ENCODE measurements at places on chromosomes 1 and 21. TPM values are rescaled to one million over a fixed set of nuclear protein-coding genes. Genes with fewer than 3 reads are reported as not detected.

DNA sequence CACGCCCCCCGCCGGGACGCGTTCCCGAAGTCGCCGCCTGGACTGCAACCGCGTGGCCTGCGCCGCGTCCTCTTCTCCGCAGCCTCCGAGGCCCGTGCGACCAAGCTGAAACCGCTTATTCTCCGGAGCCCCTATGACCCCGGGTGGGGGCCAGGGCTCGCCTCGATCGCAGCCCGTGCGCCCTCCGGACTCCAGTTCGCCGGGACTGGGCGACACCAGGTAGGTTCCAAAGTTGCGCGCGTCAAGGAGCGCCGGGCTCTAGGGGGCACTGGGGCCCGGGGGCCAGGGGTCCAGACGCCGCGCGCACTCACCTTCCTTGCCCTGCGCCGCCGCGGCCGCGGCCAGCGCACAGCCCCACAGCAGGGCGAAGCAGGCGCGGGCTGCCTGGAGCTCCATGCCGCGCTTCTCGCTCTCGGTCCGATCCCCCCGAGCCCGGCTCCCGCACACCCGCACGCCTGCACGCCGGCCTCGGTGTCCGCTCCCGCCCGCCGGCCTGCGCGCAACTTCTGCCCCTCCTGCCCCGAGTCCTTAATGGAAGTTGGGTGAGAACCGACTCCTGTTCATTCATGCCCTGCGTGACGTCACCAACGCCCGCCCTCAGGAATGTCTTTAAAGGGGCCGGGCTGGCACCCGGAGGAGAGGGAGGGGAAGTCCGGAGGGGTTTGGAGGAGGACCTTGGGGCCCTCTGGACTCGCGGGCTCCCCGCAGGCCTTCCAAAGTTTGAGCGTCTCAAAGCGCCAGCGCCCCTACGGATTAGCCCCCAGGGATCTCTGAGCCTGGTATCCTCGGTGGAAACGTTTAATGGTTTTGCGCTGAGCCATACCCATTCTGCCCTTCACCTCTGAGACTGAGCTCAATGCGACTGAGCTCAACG lies at the start of gene EPHA2:
Gene EPHA2, minus strand, starts transcription at position 533 of the 874 bp plus-strand sequence. Its CDS starts 137 bp downstream, at position 396.
- no peaks in the 10 kb centered on the region for H3K27me3 ChIP-seq
- no peaks in the 10 kb centered on the region for H3K4me1 ChIP-seq
- peak within 1 kb of the TSS; percentile 67 for H3K4me3 ChIP-seq
- H3K27ac ChIP-seq, result peak within 1 kb of the TSS; percentile 12
- DNase-seq, result peak; percentile 94

DNA sequence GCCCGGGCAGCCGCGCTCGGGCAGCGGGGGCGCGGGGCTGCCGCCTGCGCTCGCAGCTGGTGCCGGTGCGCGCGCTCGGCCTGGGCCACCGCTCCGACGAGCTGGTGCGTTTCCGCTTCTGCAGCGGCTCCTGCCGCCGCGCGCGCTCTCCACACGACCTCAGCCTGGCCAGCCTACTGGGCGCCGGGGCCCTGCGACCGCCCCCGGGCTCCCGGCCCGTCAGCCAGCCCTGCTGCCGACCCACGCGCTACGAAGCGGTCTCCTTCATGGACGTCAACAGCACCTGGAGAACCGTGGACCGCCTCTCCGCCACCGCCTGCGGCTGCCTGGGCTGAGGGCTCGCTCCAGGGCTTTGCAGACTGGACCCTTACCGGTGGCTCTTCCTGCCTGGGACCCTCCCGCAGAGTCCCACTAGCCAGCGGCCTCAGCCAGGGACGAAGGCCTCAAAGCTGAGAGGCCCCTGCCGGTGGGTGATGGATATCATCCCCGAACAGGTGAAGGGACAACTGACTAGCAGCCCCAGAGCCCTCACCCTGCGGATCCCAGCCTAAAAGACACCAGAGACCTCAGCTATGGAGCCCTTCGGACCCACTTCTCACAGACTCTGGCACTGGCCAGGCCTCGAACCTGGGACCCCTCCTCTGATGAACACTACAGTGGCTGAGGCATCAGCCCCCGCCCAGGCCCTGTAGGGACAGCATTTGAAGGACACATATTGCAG lies 3.0 kb downstream of the ARTN start:
- no peaks in the 10 kb centered on the region for H3K4me1 ChIP-seq
- H3K4me3 ChIP-seq, result peak overlapping the region; percentile 28
- peak; percentile 57 for DNase-seq
- H3K27me3 ChIP-seq, result no peaks in the 10 kb centered on the region
- no peaks in the 10 kb centered on the region for H3K36me3 ChIP-seq

Gene PYCR2
- total RNA-seq, result 47.8 TPM

- H3K36me3 ChIP-seq, result no peaks in the 10 kb centered on the region
- no peak for DNase-seq
- no peak overlapping the region for H3K27ac ChIP-seq
- H3K27me3 ChIP-seq, result no peaks in the 10 kb centered on the region
- H3K4me3 ChIP-seq, result no peak overlapping the region
Observed at GRCh38 chr21:42163511-42163863, 55.5 kb upstream of the ABCG1 start.

- H3K4me3 ChIP-seq, result no peak overlapping the region
- H3K36me3 ChIP-seq, result peaks cover 21% of the 10 kb centered on the region
- no peaks in the 10 kb centered on the region for H3K27me3 ChIP-seq
- no peak for DNase-seq
Observed at GRCh38 chr1:203713125-203713524, 51.9 kb upstream of the LAX1 start.

DNA sequence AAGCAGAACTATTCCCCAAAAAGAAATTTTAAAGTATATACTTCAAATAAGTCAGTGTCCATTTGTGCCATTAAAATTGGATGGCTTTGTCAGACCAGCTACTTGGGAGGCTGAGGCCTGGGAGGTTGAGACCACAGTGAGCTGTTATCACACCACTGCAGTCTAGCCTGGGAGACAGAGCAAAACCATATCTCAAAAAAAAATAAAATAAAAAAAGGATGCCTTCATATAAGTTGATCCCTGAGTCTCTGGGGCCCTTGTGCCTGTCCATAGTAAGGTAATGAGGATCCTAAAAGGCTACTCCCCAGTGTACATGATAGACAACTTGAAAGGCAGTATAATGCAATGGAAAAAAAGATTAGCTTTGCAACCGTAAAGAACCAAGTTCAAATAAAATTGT lies 81.2 kb upstream of the BARHL2 start:
- no peaks in the 10 kb centered on the region for H3K4me1 ChIP-seq
- H3K4me3 ChIP-seq, result no peak overlapping the region
- H3K27ac ChIP-seq, result no peak overlapping the region
- no peaks in the 10 kb centered on the region for H3K36me3 ChIP-seq

GRCh38 chr1:88079036-88079435 lies 605.0 kb upstream of the PKN2 start:
- no peak for DNase-seq
- no peaks in the 10 kb centered on the region for H3K36me3 ChIP-seq
- H3K4me3 ChIP-seq, result no peak overlapping the region
- H3K27me3 ChIP-seq, result no peaks in the 10 kb centered on the region
- no peaks in the 10 kb centered on the region for H3K4me1 ChIP-seq

Gene LRRC7
- total RNA-seq, result 0.16 TPM

DNA sequence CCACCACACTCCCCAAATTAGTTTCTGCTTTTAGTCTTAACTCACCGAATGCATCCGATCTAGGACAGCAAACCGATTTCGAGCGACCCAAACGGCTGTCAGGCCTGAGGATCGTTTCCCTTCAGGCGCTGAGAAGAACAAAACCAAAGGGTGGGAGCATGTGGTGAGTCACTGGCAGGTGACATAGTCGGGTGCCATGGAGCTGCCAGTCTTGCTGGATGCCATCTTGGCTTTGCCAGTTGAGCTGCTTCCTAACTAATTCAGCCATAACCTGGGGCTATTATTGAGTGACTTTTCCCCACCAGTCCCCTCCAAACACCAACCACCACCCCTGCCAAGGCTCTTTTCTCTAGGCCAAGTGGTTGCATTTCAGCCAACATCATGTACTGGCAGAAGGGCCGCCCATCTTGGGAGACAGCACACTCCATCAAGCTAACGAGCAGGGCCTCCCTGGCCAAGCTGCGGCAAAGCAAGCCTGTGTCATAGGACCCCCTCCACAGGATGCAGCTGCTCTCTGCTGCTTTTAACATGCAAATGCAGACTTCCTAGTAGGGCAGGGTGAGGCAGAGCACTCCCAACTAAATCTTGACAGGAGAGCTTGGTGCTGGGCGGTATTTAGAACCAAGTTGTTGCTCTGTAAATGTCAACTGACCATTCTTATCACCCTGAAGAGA lies 22.3 kb upstream of the PEX19 start:
- H3K4me3 ChIP-seq, result no peak overlapping the region
- H3K27ac ChIP-seq, result no peak overlapping the region
- H3K36me3 ChIP-seq, result peaks cover 11% of the 10 kb centered on the region
- no peaks in the 10 kb centered on the region for H3K27me3 ChIP-seq

DNA sequence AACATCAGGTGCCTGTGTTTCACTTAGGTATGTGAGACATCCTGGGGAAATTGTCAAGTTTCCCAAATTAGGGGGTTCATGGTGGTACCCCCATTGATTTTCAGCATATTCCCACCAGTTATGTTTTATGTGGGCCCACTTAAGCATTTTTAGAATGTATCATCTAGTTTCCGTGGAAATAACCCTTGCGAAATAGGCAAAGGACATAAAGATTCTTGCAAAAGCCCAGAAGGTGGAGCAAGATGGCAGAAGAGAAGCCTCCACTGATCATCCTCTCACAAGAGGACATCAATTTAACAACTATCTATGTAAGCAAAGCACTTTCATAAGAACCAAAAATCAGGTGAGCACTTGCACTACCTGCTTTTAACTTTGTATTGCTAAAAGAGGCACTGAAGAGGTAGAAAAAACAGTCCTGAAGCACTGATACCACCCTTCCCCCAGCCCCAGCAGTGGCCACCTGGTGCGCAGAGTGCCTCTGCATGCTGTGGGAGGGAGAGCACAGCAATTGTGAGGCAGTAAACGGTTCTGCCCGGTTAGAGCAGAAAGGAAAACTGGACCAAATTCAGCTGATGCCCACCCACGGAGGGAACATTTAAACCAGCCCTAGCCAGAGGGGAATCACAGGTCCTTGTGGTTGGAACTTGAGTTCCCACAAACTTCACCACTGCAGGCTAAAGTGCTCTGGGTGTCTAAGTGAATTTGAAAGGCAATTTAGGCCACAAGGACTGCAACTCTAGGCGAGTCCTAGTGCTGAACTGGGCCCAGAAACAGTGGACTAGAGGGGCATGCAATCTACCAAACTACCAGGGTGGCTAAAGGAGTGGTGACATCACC lies 23.2 kb downstream of the MCOLN2 start:
- no peaks in the 10 kb centered on the region for H3K27me3 ChIP-seq
- no peaks in the 10 kb centered on the region for H3K36me3 ChIP-seq
- DNase-seq, result no peak
- no peak overlapping the region for H3K4me3 ChIP-seq

DNA sequence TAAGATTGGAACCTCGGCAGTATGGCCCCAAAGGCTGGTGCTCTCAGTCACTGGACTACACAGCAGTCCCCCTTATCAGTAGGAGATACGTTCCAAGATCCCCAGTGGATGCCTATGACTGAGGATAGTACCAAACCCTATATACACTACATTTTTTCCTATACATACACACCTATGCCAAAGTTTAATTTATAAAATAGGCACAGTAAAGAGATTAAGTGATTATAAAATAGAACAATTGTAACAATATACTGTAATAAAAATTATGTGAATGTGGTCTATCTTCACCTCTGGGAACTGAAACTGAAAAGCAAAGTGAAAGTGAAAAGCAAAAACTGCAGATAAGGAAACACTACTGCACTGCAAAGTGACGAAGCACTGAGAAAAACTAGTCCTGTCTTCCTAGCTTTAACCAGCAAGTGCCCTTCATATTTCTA lies 96.8 kb downstream of the INTS7 start:
- no peak overlapping the region for H3K27ac ChIP-seq
- no peak overlapping the region for H3K4me3 ChIP-seq
- H3K36me3 ChIP-seq, result no peaks in the 10 kb centered on the region

DNA sequence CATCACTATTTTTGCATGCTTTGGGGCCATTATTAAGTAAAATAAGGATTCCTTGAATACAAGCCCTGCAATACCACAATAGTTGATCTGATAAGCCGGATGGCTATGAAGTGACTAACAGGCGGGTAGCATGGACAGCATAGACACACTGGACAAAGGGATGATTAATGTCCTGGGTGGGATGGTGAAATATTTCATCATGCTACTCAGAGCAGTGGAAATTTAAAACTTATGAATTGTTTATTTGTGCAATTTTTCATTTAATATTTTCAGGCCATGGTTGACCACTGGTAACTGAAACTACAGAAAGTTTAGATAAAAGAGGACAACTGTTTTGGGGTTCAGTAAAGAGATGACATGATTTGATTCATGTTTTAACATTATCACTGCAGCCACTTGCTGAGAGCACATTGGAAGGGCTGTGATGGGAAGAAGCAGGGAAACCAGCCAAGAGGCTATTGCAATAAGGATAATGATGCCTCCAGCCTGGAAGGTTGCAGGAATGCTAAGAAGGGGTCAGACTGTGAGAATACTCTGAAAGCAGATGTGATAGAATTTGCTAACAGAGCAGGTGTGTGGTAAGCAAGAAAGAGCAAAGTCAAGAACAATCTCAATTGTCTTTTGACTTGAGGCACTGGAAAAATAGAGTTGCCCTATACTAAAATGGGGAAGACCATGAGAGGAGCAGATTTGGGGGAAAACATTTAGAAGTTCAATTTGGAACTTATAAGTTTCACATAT lies 62.5 kb upstream of the TNFSF4 start:
- no peak for DNase-seq
- no peaks in the 10 kb centered on the region for H3K4me1 ChIP-seq
- H3K27ac ChIP-seq, result no peak overlapping the region
- no peak overlapping the region for H3K4me3 ChIP-seq

DNA sequence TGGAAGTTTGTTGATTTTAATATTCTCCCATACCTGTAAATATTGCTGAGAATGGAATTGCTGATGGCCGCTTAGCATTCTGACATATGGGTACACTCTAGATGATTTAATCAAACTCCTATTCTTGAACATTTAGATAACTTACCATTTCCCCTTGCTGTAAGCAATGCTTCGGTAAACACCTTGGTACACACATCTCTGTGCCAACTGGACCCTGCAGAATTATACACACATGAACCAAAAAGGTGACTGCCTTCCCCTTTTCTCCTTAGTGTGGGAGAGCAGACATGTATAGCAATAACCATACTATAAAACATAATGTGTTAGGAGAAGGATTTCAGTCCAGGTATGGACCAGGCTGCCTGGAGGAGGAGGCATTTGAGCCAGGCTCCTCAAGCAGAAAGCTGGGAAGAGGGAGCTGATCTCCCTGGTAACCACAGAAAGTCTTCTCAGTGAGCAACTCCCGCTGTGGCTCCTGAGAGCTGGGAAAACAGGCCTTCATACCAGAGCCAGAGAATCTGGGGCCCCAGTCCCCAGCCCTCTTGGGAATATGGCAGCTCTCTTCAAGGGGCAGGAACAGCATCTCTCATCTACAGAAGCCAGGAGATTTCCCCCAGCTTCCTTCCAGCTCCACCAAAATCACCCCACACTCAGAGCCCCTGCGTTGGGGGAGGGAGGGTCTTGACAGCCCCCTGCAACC lies 33.9 kb upstream of the CSF1 start:
- no peaks in the 10 kb centered on the region for H3K4me1 ChIP-seq
- H3K4me3 ChIP-seq, result no peak overlapping the region
- peak overlapping the region; percentile 53 for H3K27ac ChIP-seq
- H3K36me3 ChIP-seq, result no peaks in the 10 kb centered on the region
